CD8-positive, alpha-beta T cell (primary cell): ENCODE measurements at places on chromosomes 4 and X. TPM values are rescaled to one million over a fixed set of nuclear protein-coding genes. Genes with fewer than 3 reads are reported as not detected.

MMRN1 gene
- total RNA-seq: not detected

TIGD2 gene
- total RNA-seq: 2.9 TPM

SAGE1 gene
- total RNA-seq: not detected

TMEM187 gene
- total RNA-seq: 1.6 TPM

CYSLTR1 gene
- total RNA-seq: 0.19 TPM

STOX2 gene
- total RNA-seq: not detected

SPANXC gene
- total RNA-seq: not detected

TMA16 gene
- total RNA-seq: 3.6 TPM

PAK3 gene
- 0.49 TPM for total RNA-seq

RBM3 gene
- 442 TPM for total RNA-seq

F9 gene
- not detected for total RNA-seq

LPAR4 gene
- not detected for total RNA-seq

INPP4B gene
- total RNA-seq: 17.3 TPM

ITM2A gene
- total RNA-seq: 125 TPM

FAM133A gene
- total RNA-seq: not detected

UVSSA gene
- total RNA-seq: 27.3 TPM

FAM50A gene
- total RNA-seq: 39.6 TPM

NMU gene
- not detected for total RNA-seq

PHKA1 gene
- total RNA-seq: 0.56 TPM

L1CAM gene
- not detected for total RNA-seq

SOD3 gene
- not detected for total RNA-seq

ZCCHC18 gene
- 5.9 TPM for total RNA-seq

ASB11 gene
- not detected for total RNA-seq

TMPRSS11A gene
- total RNA-seq: not detected

HHIP gene
- not detected for total RNA-seq

CXorf38 gene
- 11.0 TPM for total RNA-seq

SLC25A53 gene
- 7.9 TPM for total RNA-seq

STBD1 gene
- not detected for total RNA-seq

PRR27 gene
- not detected for total RNA-seq

HTR2C gene
- not detected for total RNA-seq

GLOD5 gene
- not detected for total RNA-seq

PCYT1B gene
- total RNA-seq: not detected

PTPN13 gene
- 0.72 TPM for total RNA-seq

CTAG2 gene
- total RNA-seq: not detected

CT83 gene
- not detected for total RNA-seq

RTL5 gene
- total RNA-seq: 0.52 TPM

IBSP gene
- not detected for total RNA-seq
